Naive thymus-derived CD4-positive, alpha-beta T cell (primary cell): ENCODE measurements at places on chromosomes 11 and 22. TPM values are rescaled to one million over a fixed set of nuclear protein-coding genes. Genes with fewer than 3 reads are reported as not detected.

DNA sequence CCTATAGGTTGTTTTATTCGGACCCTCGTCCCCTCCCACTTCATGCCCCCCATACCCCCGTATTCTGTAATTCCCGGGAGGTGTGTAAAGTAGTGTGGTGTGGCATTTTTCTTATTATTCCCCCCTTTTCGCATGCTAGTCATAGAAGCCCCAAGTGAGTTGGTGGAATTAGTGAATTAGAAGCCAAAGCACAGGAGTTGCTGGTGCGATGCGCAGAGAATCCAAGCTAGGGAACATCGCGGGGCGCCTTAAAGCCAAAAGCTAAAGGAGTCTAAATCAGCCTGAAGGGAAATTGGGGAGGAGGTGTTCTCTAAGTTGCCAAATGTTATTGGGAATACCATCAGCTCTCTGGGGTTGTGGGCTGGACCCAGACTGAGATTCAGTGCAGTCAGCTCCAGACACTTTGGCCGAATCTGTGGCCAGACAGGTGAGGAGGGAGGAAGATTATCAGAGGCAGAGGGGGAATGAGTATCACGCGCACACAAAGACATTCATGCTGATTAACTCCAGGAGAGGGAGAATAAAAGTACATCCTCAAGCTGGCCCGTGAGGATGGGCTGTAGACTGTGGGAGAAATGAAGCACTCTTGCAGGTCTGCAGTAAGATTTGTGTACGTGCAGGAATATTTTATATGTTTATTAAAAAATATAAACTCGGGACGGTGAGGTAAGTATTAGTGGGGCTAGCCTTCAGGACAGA lies 102.8 kb upstream of the HSD17B12 start:
- DNase-seq: no peak

DNA sequence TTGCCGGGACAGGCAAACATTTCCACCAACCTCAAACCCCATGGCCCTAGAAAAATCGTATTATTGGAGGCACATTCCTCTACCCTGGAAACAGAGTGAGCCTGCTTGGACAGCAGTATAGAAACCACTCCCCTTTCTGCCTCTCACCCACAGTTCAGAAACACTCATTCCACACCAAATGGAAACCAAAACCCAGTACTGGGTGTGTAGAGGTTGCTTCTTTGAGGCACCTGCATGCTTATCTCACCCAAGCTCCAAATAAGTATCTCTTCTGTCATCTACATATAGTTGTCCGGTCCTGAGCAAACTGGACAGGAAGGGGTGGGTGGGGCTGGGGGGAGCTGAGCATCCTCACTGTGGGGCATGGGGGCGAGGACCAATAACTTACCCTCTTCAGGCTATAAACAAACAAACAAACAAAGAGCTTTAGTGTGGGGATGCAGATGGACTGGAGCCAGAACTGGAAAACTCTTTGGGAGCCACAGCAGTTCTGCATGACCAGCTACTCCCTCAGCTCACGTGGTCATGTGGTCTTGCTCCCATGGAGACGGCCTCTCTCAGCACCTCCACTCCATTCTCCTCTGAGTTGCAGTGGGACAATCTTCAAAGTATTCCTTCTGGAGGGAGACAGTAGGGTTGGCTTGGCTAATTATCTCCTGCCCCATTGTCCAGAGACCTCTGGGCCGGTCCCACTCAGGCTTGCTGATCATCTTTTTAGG lies 1.0 kb upstream of the PLAAT2 start:
- no peak for DNase-seq

GRCh38 chr11:7028141-7028540 lies 7.9 kb downstream of the NLRP14 start:
- no peak for DNase-seq

DNA sequence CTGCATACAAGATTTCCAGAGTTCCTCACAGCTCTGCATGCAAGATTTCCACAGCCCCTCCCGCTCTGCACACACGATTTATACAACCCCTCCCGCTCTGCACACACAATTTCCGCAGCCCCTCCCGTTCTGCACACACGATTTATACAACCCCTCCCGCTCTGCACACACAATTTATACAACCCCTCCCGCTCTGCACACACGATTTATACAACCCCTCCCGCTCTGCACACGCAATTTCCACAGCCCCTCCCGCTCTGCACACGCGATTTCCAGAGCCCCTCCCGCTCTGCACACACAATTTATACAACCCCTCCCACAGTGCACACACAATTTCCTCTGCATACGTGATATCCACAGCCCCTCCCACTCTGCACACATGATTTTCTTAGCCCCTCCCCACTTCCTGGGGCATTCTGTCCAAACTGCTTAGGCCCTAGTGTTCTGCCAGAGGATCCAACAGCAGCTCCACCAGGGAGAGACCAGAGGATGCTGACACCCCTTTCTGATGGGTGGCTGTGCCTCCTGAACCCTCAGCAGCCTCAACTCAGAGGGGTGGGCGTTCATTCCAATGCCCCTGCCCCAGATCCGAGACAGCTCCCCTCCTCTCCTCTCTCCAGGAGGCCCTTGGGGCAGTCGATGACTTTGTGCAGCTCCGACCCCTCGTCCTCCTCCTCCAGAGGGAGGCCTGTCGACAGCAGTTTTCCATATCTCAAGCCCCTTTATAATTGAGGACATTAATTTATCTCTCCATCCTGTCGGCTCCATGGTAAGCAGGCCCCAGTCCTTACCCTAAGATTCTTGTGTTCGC lies 671.7 kb downstream of the BRD1 start:
- no peak for DNase-seq

DNA sequence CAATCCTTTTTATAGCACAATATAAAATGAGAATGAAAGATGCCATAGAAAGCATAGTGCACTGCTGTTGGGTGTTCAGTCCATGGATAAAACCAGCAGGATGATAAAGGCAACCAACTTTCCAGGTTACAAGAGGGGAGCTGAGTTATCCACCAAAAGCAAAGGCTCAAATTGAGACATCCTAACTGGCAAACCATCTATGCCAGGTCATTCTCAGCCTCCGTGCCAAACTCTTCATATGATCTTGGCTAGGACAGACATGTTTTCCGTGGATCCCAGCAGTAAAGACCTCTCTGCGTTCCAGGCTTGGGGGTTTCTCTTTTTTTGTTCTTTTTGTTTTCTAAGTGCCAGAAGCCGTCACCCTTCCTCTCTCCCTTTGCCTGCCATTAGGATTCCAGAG lies 7.3 kb upstream of the APOA1 start:
- DNase-seq: no peak

- DNase-seq: no peak
Measured at GRCh38 chr11:34826384-34826726, 89.8 kb downstream of the APIP start.

- peak; percentile 5 for DNase-seq
Measured at GRCh38 chr11:129722529-129722928, 93.1 kb upstream of the TMEM45B start.

MRTFA gene
- 104 TPM for total RNA-seq

DNA sequence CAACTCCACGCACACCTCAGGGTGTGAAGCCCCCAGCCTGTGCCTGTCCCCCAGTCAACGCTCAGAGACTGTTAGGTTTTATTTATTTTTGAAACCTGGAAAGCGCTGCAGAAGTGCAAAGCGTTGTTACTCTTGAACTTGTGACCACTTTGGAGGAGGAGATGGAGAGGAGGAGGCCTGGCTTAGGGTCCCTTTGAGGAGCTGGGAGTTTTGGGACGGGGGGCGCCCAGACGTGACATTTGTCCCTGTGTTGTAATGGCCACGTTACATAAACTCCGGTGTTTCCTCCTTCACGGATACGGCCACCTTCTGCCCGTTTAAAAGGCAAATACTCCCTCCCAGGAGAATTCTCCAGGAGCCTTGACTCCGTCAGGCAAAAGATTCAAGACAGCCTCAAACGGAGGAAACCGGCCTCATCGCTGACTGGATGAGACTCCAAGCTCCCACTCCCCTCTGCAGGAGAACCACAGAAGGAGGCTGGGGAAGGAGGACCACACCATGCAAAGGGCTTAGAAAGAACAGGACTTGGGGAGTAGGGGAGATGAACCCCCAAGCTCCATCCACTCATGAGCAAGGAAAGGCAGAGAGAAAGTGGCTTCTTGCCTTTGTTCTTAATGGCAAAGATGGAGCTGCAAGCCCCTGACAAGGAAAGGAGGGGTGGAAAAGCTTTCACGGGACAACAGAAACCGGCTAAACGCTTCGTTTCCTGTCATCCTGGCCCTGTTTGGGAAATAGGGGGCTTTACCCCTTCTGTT lies 630 bp downstream of the PIK3IP1 start:
- DNase-seq: no peak

GRCh38 chr11:130103296-130103814 lies 33.7 kb downstream of the APLP2 start:
- no peak for DNase-seq

- DNase-seq: no peak
Measured at GRCh38 chr11:69050592-69051380, 2.1 kb downstream of the TPCN2 start.

GRCh38 chr11:118834427-118835028 lies 43.6 kb upstream of the DDX6 start:
- no peak for DNase-seq

DNA sequence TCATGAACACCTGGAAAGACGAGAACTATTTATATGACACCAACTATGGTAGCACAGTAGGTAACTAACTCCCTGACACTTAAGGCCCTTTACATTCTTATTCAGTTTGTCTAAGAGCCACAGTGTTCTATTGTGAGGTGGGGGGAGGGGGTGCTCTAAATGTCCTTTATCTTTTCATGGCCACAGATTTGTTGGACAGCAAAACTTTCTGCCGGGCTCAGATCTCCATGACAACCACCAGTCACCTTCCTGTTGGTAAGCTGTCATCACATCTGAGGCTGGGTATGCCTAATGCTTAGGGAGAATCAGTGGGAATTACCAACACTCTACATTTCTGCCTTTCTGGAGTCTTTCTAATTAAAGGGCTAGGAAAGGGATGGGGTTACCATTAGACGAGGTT lies 30.7 kb downstream of the EHF start:
- DNase-seq: no peak

POTEH gene
- not detected for total RNA-seq

SLN gene
- not detected for total RNA-seq

- no peak for DNase-seq
Measured at GRCh38 chr11:33256031-33256812, 959 bp upstream of the HIPK3 start.

MIOX gene
- not detected for total RNA-seq
